Immature natural killer cell (primary cell): ENCODE measurements at places on chromosomes 5 and 9.

DNA sequence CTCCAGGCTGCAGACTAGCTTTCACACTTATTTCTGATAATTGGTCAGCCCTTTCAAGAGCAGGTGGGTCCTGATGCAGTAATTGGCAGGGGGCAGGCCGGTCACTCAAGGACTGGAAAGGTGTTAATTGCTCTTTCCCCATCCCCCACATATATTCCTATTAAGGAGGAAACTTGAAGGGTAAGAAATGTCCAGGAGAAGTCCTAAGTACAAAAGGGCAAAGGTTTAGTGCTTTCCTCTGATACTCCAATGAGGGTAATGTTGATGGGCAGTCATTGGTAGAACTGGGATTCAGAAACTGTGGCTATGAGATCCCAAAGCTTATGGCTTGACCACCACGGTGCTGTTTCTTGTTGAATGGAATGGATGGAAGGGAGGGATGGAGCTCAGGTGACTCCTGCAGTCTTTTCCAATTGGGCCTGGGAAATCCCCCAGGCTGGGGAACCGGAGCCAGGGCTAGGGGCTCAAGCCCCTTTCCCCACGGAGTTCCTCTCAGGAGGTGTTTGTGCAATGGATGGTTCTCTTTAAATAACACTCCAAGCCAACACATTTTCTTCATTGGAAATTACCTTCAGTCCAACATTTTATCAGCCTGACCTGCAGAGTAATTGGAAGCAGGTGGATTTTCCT, 103.2 kb upstream of the ALDH1B1 start:
- no peak for DNase-seq

GRCh38 chr9:133708246-133709014, 29.7 kb downstream of the SARDH start:
- no peak for DNase-seq

DNA sequence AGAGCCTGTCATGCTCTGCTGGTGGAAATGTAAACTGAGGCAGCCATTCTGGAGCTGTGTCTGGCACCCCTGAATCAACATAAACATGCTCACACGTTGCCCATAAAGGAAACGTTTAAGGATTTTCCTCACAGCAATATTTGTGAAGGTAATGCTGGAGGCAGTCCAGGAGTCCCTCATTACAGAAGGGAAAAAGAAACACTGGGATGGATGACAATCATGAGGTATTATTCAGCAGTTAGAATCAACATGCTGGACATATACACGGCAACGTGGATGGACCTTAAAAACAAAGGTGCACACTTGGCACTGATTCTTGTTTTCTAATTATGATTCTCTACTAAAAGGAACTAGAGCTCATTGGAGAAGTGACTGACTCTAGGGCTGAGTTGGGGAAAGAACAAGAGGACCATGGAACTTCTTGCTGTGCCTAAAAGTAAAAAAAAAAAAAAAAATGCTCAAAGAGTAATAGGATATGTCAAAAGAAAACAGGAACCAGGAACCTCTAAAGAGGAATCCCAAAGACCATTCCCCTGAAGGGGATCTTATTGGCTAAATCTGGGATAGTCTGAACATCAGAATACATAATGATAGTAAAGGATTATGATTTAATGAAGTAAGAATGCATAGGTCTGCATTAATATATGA, 18.6 kb downstream of the B4GALT1 start:
- DNase-seq = no peak

GRCh38 chr5:109743041-109743531, 53.4 kb downstream of the MAN2A1 start:
- DNase-seq = no peak

DNA sequence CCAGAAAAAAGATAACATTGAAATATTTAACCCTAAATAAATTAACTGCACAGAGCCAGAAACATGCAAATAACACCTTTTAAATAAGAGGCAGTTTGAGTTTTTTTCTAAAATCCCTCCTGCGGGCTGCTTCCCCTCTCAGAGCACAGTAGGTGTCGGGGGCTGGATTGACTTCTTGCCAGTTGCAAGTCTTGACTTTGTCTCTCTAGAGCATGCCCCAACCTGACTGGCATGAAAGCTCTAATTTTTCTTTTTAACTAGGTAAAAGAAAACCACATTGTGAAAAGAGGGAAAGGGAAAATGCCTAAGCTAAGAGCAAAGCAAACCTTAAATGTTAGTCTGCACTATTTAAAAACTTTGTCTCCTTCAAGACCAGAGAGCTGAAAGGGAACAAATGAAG, 46.4 kb upstream of the DNAH5 start:
- no peak for DNase-seq

GRCh38 chr5:88951457-88951856, 68.5 kb upstream of the MEF2C start:
- no peak for DNase-seq

- no peak for DNase-seq
These were observed 29.2 kb upstream of the JAK2 start for GRCh38 chr9:4955836-4956235.

GRCh38 chr5:15513911-15514310, 13.9 kb downstream of the FBXL7 start:
- DNase-seq = no peak

DNA sequence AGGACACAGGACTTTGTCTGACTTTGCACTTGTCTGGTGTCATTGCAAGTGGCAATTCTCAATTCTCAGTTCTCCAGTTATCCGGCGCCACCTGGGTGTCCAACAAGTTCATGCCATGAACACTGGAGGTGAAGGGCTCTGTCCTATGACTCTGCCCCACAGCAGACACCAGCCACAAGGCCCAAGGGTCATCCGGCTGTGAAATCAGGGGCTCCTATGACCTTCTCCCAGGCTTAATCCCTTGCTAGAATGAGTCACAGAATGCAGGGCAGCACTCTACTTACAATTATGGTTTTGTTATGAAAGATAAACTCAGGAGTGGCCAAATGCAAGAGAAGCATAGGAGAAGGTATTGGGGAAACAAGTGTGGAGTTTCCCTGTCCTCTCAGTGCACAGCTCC, 392.0 kb downstream of the GADD45G start:
- no peak for DNase-seq

- no peak for DNase-seq
These were observed 28.1 kb upstream of the SYNPO start for GRCh38 chr5:150612405-150612804.

- DNase-seq = no peak
These were observed 193.0 kb downstream of the AOPEP start for GRCh38 chr9:94919376-94920098.

DNA sequence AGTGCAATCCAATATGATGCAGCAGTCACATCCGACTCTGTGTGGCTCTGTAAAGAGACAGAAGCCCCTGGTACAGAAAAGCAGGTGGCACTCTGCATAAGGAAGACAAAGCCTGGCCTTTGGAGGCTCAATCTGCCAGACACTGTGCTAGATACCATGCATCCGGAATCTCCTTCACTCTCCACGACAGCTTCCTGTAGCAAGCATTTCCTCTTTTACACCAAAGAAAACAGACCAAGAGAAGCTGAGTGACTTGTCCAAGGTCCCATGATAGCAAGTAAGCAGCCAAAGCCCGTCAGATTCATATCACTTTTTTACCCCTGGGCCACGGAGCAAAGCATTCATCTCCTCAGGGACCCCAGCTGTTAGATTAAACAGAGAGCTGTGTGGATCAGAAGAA, 64.2 kb upstream of the SMIM23 start:
- DNase-seq = no peak

DNA sequence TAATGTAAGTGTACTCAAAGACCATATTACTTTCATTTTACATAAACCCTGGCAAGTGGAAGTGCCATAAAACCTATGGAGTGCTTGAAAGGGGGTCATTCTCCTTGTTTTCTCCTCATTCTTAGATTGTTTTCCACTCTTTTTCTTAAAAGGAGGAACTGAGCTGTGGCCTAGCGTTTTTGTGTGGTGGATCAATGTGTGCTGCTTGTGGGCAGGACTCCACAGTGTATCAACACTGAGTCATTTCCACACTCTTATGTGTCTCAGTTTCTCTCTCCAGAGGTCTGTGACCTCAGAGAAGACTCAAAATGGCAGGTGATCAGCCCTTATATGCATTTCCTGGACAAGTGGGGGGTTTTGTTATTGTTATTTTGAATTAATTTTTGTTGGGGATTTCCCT, 516.1 kb upstream of the CDH10 start:
- no peak for DNase-seq

DNA sequence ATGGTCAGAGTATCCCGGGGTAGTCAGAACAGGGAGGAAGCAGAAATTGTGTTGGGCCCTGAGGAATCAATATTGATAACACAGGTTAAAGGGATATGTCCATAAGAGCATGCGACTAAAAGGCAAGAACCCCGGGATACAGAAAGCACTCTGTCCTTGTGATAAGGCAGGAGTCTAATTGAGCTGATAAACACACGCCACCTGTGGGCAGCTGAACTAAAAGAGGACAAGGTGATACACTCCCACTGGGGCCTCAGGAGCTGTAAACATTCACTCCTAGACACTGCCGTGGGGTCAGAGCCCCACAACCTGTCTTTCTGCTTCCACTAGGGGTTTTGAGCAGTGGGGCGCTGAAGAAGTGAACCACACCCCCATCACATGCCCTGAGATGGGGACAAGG, 144.7 kb upstream of the MPDZ start:
- no peak for DNase-seq

GRCh38 chr5:167208911-167209310, 1082.5 kb upstream of the WWC1 start:
- DNase-seq = no peak

- DNase-seq = peak; percentile 52
These were observed 69.8 kb downstream of the ICE1 start for GRCh38 chr5:5492087-5492933.

DNA sequence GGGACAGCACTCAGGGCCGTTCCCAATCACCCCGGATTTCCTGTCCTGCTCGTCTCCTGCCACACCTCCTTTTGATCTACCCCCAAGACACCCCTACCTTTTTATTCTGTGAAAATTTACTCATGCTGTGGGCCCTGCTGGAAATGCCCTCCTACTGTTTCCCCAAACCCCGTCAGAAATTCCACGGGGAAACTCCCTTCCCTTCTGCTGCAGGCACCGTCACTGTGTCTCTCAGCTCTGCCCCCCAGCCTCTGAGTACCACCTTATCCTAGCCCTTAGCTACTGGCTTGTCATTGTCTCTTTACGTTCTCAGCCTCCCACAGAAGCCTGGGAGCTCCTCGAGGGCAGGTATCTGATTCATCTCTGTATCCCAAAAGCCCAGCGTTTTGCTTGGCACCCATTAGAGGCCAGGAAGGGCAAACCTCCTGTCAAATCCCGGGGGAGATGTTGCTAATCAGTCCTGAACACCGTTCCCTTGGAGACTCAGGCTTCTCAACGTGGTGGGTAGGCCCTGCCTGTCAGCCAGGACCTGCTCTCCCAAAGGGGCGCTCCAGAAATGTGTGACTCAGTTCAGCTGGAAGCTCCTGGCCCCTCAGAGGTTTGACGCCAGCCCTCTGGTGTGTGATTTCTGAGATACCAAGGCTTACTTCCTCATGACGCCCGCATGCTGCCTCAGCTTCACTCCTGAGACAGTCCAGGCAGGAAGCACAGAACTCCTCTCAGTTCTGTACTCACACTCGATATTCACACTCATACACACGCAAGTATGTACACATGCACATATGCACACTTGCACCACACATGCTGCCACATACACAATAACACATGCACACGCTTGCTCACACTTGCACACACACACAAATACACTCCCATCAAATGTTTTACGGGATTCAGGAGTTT, 50.7 kb upstream of the GRHPR start:
- no peak for DNase-seq

DNA sequence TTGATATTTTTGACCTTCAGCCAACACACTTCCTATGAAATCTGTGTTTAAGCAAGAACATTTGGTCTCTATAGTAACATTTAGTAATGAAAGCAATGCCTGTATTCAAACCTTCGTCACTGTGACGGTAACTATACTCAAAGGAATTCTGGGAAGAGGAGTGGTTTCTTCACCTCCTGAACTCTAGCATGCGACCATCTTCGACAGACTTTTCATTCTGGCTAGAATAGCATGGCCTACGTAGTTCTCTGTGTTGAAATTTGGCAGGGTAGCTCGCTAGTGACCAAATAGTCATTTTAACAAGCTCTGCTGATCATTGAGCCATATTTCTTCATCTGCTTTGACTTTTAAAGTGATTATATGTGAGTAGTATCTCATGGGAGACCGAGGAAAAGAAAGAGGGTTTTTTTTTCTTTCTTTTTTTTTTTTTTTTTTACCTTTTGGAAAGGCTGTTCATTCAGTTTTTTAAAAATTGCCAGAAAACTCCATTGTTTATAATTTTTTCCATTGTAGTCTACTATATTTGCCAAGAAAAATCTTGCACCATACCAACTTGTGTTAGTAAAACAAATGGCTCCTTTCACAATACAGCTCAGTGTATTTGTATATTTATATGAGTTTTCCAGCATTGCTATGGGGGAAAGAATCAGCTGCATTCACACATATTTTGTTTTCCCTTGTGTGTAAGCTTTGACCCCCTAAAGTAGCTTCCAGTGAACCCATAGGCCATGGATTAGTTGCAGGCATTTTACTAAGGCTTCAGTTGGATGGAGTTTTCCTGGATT, 166.8 kb downstream of the NNT start:
- DNase-seq = no peak

GRCh38 chr5:34957857-34958690, 28.7 kb downstream of the DNAJC21 start:
- DNase-seq = no peak

- DNase-seq = no peak
These were observed 8.3 kb downstream of the GPR150 start for GRCh38 chr5:95627971-95628810.

DNA sequence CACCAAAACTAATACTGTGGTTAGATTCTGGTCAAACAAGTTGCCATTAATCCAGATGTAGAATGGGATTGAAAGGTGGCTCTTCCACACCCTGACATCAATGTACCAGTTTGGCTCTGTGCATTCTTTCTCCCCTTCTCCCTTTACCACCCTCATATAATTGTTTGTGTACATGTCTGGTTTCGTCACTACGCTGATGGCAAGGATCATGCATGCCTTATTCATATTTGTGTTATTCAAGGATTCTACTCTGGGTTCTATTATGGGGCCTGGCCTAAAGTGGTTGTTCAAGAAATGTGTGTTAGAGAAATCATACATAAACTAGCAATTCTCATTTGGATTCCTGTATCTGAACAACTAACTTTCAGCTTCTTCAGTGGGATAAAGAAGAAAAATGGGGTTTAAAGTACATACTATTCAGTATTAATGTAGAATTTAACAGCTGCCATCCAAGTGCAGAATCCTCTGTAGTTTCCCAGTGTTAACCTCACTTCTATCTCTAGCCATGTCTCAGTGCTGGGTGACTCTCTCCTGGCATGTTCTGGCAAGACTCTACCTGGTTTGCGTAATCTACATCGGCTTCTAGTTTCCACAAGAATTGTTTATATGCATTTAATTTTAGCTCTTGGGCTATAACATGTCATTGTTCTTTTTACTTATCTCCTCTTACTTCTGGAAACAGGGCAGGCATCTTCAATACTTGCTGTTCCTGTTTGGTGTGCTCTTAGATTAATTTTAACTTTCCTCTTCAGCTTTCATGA, 27.9 kb upstream of the CDKN2B start:
- DNase-seq = no peak

GRCh38 chr5:148823871-148824270, 2.5 kb upstream of the ADRB2 start:
- no peak for DNase-seq

- no peak for DNase-seq
These were observed 19.4 kb downstream of the GARNL3 start for GRCh38 chr9:127283917-127284497.

GRCh38 chr9:130128251-130128650, 44.0 kb upstream of the NCS1 start:
- DNase-seq = peak; percentile 89

- no peak for DNase-seq
These were observed 35.1 kb downstream of the ZNF622 start for GRCh38 chr5:16430349-16431089.
